CD4-positive, alpha-beta T cell treated with Interleukin-17A for 1 hour (primary cell): ENCODE measurements at places on chromosomes 2 and 18.

GRCh38 chr2:179432751-179433150 is 168.1 kb upstream of the SESTD1 start:
- no peak for DNase-seq

- no peak for DNase-seq
These were observed 54.6 kb downstream of the BAZ2B start for GRCh38 chr2:159561786-159562185.

- no peak for DNase-seq
These were observed 111.0 kb downstream of the MAIP1 start for GRCh38 chr2:200066417-200066816.

- no peak for DNase-seq
These were observed 52.7 kb downstream of the TET3 start for GRCh38 chr2:74037379-74037860.

DNA sequence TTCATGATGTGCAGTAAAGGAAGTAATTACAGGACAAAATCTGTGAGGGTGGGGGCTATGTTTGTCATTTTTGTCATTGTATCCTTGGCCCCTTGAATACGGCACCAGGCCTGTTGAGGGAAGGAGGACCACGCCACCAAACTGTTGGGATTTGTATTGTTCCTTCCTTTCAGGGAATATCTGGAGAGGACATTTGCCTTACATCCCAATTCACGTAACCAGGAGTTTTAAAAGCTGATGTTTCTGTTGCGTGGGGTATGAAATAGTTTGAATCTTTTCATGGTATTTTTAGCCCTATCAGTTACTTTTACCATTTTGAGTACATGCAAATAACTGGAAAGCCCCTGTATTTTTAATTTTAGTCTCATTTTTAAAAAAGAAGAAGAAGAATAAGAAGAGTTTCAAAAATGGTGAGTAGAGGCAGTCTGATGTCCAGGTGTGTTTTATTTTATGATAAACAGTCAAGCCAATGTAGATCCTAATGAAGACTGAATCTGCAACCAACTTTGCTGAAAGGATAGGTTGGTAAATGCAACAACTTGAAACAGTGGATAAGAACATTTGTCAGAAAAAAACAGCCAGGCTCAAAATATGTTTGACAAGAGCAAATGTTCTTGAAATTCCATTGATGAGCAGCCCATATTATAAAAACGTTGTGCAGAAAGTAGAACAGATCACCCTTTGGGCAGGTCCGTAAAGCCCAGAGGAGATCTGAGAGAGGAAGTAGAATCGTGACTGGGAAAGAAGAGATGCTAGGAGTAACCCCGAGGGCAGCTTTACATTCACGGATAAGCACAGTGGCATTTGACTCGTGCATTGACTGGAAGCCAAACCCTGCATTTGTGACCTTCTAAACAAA is 54.5 kb downstream of the RASGRP3 start:
- no peak for DNase-seq

GRCh38 chr18:70428439-70428838 is 139.6 kb downstream of the SOCS6 start:
- no peak for DNase-seq

DNA sequence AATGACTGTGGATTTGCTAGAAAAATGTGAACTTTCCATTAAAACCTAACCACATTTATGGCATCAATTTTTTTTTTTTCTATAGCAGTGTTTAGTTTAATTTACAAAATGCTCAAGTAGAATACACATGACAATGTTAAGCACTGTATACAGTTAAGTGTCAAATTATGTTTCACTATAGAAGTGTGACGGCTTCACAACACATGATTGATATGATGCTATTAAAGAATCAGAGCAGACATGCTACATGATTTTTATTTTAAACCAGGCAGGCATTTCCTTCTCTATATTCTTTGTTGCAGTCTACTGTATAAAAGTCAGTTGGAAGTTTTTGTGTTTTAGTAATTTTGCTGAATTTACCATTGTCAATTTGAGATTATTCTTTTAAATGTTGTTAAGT is 43.6 kb downstream of the PROKR1 start:
- no peak for DNase-seq

- no peak for DNase-seq
These were observed 88.2 kb downstream of the SP3 start for GRCh38 chr2:173876833-173877413.

DNA sequence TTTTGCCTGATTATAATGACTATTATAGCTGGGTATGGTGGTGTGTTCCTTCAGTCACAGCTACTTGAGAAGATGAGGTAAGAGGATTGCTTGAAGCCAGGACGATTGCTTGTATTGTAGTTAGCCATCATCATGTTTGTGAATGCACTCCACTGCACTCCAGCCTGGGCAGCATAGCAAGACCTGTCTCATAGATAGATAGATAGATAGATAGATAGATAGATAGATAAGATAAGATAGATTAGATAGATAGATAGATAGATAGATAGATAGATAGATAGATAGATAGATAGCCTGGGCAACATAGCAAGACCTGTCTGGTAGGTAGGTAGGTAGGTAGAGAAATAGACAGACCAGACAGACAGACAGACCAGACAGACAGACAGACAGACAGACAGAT is 127.3 kb downstream of the MGAT5 start:
- no peak for DNase-seq
